Left ventricle myocardium superior (tissue), 1 donor: ENCODE measurements at places on chromosomes 13 and 19. TPM values are rescaled to one million over a fixed set of nuclear protein-coding genes. Genes with fewer than 3 reads are reported as not detected.

Gene FGF9
- total RNA-seq = 12.1 TPM

Gene MEDAG
- total RNA-seq = 4.2 TPM

Gene RNF113B
- total RNA-seq = not detected

DNA sequence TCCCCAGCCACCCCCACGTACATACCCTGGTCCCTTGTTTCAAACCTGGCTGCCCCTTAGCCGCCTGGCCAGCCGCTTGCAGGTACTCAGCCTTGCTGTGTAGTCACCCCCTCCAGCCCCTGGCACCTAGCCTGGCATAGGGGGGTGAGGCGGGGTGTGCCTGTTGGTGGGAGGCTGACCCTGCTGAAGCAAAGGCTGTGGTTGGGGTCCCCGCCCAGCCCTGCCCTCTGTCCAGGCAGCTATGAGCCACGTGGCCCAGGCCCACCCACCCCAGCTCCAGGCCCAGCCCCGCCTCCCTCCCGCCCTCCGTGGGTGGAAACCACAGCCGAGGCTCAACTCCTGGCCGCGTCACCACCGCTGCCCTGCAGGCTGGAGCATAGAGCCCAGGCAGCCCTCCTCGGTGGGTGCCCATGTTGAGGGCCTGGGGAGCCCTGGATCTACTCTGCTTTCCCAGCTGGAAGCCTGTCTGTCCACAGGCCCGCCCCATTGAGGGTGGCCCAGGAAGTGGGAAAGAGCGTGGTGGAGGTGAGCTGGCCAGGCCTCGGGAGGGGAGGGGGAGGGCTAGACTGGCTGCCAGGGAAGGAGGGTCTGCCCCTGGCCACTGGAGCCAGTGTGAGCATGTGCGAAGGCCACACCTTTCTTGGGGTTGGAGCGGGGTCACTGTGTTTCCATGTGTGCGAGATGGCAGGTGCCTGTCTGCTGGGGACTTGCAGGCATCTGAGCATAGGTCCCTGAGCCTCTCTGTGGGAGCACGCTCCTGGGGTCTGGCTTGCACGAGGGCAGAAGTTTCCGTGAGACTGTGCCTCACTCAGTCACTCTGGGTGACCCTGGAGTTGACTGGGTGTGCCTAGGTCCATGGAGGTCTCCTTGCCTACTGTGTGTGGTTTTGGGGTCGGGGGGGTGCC lies 31.0 kb downstream of the PAK4 start:
- no peak for DNase-seq

GRCh38 chr19:38519988-38520387 lies 86.5 kb downstream of the RYR1 start:
- DNase-seq = no peak

GRCh38 chr19:925087-925525 lies 729 bp upstream of the ARID3A start:
- DNase-seq = peak; percentile 63

- DNase-seq = no peak
Measured at GRCh38 chr13:74000876-74001275, 133.3 kb downstream of the KLF12 start.

DNA sequence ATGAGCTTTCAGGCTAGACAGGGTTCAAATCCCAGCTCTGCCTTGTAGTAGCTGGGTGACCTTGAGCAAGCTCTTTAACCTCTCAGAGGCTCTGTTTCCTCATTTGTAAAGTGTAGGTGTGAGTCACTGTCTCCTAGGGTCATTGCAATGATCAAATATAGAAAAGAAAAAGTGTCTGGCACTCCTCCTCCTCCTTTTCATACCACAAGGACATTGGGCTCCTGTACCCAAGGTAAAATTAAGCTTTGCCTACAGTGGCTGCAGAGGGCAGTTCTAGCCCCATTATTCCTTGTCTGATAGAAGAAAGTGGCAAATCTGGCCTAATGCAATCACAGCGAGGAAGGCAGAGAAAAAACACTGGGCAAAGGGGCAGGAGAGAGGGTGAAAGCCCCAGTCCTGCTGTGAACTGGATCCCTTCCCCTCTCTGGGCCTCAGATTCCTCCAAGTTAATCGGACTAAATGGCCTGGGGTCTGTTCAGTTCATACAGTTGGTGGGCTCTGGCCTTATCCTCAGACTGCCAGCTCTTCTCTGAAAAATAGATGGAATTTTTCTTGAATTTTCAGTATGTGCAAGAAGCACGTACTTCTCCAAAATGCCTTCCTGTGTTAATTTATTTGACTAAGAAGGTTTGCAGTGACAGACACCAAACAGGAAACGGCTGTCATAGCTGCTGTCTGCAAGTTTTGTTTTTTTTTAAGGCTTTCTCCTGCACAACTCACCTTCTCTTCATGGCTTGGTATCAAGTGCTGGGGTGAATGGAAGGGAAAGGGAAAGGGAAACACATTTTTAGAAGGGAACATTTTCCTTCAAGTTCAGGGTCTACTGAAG lies 35.3 kb downstream of the RGCC start:
- no peak for DNase-seq

DNA sequence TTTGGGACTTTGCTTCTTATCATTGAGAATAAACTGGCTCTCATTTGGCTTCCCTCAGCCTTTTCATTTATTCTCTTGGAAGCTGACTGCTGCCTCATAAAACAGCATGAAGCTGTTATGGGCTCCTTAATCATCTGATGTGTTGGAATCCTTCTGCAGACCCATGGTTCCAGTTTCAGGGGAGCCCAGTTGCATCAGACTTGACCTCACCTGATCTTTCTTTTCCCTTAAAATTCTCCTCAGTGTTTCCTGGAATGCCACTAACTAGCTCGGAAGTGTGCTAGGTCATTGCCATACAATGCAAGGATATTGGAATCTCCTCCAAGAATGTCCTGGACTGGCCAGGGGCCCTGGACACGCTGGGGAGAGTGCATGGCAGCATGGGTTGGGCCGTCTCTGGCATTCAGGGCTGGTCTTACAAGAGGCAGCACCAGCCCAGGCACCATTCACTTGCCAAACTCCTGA lies 158.7 kb downstream of the FLT1 start:
- DNase-seq = no peak

- DNase-seq = no peak
Measured at GRCh38 chr13:93145199-93145598, 81.4 kb upstream of the GPC6 start.

DNA sequence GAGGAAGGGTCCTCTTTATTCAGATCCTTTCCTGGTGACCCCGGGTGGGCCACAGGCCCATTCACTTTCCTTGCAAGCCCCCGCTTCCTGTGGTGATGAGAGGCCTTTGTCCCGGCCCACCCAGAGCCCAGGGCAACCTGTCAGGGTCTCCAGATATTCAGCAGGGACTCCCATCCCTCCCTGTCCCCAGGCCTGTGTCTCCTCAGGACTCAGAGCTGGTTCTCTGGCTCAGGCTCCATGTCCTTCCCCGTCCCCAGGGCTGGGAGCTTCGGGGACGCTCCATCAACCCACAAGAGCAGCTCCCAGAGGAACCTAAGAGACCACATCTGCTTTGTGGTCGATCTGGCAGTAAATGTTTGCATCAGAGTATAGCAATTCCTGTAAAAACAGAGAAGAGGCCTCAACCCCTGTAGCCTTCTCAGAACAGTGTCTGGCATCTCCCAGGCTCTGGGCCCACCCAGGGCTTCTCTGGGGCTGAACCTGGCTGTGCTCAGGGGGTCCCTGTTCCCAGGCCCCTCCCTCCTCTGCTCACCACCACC lies 7.8 kb downstream of the CEACAM4 start:
- DNase-seq = no peak

GRCh38 chr19:38093587-38093986 lies 130.4 kb downstream of the DPF1 start:
- peak; percentile 65 for DNase-seq

GRCh38 chr13:33649212-33649878 lies 168.6 kb upstream of the RFC3 start:
- no peak for DNase-seq

GRCh38 chr19:34317311-34317927 lies 47.6 kb upstream of the GPI start:
- no peak for DNase-seq

GRCh38 chr13:45490068-45490467 lies 25.3 kb downstream of the COG3 start:
- no peak for DNase-seq

DNA sequence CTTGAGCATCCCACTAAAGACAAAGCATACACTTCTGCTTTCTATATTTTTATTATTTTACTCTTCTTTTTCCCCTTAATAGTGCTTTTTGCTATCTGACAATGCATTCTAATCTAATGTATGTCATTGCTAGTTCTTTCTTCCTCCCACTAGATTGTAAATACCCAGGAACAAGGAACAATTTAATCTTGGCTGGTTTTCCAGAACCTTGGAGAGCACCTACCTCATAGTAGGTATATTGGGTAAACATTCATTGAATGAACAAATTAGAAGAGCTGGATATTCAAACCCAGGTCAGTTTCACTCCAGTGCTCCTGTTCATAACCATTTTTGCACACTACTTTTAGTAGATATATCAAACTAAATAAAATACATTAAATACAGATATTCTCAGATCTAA lies 1617.6 kb upstream of the SLC10A2 start:
- no peak for DNase-seq

GRCh38 chr19:50669302-50670101 lies 20.3 kb downstream of the C19orf81 start:
- peak; percentile 41 for DNase-seq

DNA sequence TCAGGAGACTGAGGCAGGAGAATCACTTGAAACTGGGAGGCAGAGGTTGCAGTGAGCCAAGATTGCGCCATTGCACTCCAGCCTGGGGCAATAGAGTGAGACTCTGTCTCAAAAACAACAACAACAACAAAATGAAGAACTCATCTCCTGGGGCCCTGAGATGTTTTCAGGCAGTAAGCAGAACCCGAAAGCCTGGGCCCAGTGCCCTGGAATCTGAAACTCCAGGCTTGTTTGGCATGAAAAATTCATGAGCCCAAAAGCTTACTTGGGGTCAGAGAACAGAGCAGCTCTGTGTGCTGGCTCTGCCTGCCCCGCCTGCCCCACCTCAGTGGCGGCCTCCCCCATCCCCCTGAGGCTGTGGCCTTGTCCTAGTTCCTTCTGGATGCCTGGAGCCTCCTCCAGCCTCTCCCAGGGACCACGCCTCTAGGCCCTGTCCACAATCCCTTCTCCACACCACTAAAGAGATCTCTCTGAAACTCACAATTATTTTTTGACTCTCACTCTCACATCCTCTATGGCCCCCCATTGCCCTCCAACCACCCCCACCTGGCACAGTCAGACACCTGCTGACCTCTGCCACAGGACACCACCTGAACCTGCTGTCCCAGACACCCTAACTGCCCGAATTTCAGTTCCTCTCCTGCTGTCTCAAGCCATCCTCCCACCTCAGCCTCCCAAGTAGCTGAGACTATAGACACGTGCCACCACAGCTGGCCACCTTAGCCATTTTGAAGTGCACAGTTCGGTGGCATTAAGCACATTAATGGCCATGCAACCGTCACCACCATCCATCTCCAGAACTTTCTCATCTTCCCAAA lies 6.9 kb upstream of the AP1M2 start:
- peak; percentile 36 for DNase-seq

DNA sequence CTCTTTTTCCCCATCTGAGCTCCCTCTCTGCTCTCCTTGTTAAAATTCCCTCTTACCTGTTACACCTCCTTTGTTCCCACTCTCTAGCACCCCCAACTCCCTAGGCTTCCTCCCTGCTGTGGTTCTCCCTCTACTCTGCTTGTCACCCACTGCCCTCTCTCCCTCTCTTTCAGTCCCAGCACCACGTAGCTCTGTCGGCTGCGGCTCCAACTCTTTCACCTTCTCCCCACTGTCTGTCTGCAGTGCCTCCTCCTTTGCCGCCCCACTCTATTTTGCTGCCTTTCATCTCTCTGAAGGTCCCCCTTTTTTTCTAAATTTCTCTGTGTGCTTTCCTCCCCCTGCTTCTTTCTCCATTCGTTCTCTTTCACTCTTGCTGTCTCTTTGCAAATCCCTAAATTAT lies 1.1 kb downstream of the ZNF836 start:
- no peak for DNase-seq
